ENCODE measurements at places on chromosomes 4 and X.
A peak's percentile ranks its signal among the peaks of the same experiment; 100 is the strongest.

DNA sequence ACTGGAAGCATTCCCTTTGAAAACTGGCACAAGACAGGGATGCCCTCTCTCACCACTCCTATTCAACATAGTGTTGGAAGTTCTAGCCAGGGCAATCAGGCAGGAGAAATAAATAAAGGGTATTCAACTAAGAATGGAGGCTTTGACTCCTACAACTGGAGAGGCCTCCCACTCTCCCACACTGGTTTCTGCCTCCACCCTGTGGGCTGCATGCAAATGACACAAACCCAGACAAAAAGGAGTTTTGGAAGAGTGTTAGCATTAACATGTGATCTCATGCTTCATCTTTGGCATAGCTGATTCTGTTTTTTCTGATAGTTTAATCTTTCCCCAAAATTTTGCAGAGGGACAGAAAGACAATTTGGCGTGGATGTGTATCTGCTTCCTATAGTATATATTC lies 80.8 kb upstream of the IQCM start:
- peak; percentile 42 for DNase-seq

- no peak for DNase-seq
These were observed 88.6 kb downstream of the PLS3 start for GRCh38 chrX:115649461-115650063.

DNA sequence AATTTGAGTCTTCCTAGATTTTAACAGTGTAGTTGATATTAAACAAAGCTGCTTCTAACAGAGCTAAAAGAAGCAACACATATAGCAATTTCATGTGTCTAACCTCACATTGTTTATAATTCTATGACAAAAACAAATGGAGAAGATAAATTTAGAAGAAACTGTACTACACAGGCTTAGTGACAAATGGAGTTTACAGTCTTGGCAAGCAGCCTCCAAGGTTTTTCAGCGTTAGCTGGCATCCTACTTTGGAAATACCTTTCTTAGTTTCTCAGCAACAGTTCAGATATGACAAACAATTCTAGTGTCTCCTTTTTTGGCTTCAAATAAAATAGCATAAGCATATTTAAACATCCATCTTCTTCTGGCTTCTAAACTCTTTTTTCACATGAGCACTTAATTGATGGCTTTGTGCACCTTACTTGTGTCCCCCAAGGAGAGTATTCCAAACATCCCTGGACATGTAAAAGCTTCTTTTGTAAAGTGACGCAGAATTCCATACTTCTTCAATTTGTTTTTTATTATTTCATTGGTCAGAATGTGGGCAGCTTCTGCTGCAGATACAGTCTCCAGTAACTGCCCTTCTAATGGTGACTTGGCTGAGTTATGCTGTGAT lies 249.8 kb downstream of the ANTXR2 start:
- DNase-seq, result peak; percentile 77

DNA sequence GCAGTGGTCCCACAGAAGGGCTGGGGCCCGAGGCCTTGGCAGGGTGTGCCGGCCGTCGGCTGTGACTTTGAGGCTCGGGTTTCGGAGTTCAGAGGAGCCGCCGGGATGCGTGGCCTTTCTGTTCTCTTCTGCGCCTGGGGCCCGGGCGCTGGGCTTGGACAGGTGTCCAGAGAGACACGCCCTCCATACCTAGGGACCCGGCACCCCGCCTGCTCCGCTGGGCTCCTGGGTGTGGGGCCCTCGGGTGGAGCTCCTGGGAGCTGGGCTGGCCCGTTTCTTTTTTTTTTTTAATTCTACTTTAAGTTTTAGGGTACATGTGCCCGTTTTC lies 11.3 kb downstream of the FGFRL1 start:
- no peak for DNase-seq

GRCh38 chr4:36081185-36081584 lies 163.1 kb downstream of the ARAP2 start:
- DNase-seq, result no peak

- DNase-seq, result no peak
These were observed 310.0 kb upstream of the AADAT start for GRCh38 chr4:170399581-170400293.

- DNase-seq, result peak; percentile 73
These were observed 25.4 kb upstream of the IL2 start for GRCh38 chr4:122481766-122482405.

GRCh38 chr4:77146186-77147078 lies 10.6 kb upstream of the CCNG2 start:
- peak; percentile 86 for DNase-seq

- peak; percentile 27 for DNase-seq
These were observed 49.6 kb downstream of the RRAGB start for GRCh38 chrX:55767100-55767499.

- DNase-seq, result no peak
These were observed 216.1 kb upstream of the PSAPL1 start for GRCh38 chr4:7650606-7651385.

GRCh38 chr4:187283201-187283955 lies 559.7 kb upstream of the FAT1 start:
- DNase-seq, result peak; percentile 7

GRCh38 chr4:1403591-1404572 lies 2.4 kb downstream of the NKX1-1 start:
- no peak for DNase-seq

- DNase-seq, result peak; percentile 35
These were observed 86.1 kb downstream of the CPE start for GRCh38 chr4:165464813-165465381.

DNA sequence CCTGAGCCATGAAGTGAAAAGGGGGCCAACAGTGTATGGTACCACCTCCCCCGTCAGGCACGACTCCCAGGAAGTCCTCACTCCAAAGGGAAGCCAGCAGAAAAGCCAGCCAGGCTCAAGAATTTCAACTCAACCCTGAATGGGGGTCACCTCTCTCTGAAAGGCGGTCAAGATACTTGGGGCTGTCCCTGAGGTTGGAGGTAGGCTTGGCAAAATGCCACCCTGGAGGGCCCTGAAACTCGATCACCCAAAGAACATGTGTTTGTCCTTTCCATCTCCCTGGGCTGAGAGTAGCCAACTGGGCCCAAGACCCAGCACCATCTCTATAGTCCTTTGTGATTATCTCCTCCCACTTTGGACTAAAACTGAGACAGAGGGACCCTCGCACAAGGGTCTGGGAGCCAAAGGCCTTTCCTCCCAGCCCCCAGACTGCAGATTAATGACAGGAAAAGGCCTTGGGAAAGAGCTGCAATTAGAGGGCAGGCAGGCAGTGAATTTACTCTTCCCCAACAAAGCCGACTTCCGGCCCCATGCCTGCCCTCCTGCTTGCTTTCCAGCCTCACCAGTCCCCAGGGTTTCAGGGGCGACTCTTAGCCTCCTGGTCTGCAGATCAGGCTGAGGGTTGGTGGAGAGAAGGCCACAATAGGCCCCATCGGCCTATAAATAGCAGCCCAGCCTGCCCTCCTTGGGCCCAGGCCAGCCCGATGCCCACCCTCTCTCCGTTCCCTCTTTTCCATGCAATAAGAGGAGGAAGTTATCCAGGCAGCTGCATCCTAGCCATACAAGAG lies 5.6 kb downstream of the SASH3 start:
- no peak for DNase-seq

- DNase-seq, result no peak
These were observed 137.1 kb downstream of the GASK1B start for GRCh38 chr4:158035662-158036195.

DNA sequence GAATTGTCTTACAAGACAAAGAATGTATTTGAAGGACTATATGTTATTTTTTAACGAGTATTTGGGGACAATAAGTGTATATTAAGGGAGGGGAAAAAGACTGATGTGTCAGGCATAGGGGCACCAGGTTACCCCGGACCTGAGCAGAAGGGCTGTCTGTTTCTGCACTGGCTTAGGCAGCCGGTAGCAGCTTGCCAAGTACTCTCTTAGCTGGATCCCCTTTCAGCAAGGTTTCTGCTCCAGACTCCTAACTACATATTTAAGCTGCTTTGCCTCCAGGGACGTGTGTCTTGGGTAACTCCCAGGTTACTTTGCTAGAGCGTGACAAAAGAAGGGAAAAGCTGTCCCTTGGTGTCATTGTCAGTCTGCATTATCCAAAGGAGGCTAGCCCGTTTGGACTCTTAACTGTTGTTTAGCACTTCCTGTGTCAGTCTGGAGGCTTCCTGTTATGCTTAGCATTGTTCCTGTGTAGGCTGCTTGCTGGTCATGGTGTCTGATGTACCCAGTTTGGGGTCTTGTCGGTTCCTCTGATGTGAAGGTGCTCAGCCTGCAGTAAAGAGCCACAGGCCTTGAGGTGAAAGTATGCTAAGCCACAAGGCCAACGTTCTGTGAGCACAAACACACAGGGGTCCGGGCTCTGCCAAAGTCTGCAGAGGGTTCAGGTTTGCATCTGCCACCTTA lies 11.6 kb downstream of the CXCR3 start:
- DNase-seq, result no peak

DNA sequence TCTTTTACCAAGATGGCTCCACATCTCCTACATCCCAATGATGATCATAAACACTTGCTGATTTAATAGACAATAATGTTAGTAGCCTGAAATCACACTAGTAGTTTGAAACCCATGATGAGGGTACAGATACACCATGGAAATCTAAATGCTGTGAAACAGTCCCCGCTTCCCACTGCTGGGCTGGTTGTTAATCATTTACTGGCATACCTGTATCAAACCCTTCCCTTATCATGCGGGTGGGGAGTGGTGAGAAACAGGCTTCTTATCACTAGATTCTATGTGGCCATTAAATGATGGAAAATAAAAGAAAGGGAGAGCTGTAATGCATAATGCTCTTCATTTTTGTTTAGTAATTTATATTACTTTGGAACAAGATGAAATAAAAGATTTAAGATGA lies 21.9 kb downstream of the MAOA start:
- DNase-seq, result no peak

DNA sequence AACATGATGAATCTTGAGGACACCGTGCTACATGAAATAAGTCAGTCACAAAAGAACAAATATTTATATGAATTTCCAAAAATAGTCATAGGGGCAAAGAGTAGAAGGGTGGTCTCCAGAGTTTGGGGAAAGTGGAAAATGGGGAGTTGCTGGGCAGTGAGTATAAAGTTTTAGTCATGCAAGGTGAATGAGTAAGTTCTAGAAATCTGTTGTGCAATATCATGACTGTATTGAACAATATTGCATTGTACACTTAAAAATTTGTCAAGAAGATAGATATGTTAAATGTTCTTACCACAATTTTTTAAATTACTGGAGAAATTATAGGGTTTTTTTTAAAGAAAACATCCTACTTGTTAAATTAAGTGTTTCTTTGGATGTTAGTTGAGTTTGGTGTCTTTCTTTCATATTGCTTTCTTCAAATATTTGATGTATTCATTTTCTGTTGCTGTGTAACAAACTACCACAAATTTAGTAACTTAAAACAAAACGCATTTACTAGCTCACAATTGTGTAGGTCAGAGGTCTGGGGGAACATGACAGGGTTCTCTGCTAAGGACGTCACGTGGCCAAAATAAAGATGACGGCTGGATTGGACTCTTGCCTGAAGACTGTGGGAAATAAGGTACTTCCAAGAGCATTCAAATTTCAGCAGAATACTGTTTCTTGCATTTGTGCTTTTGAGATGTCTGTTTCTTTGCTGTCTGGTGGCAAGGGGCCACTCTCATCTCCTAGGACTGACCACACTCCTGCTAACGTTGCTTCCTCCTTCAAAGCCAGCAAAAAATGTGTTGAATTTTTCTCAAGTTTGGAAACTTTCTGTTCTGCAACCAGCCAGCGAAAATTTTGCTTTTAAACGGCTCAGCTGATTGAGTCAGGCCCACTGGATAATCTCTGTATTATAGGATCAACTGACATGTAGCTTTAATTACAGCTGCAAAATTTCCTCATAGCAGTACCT lies 76.7 kb downstream of the CPEB2 start:
- peak; percentile 90 for DNase-seq

DNA sequence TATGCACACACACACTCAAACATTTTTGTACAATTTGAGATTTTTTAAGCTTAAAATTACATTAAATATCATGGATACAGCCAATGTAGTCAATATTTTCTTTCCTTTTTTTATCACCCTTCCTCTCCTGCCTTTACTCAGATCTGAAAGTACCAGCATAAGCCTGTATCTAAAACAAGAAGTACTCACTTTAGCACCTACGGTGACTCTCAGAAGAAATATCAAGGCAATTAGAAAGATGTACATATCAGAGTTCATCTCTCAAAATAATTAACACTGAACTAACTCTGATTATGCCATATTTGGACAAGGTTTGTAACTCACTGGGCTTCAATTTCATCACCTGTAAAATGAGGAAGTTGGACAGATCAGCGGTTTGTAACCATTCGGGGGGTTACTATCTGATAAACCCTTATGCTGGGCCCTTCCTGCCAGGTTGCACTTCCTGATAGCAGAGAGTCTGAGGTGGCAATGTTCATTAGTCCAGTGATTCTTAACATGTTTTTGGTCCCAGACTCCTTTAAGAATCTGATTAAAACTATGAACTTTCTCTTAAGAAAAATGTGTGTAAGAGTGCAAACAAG lies 5.7 kb upstream of the GPR174 start:
- no peak for DNase-seq

DNA sequence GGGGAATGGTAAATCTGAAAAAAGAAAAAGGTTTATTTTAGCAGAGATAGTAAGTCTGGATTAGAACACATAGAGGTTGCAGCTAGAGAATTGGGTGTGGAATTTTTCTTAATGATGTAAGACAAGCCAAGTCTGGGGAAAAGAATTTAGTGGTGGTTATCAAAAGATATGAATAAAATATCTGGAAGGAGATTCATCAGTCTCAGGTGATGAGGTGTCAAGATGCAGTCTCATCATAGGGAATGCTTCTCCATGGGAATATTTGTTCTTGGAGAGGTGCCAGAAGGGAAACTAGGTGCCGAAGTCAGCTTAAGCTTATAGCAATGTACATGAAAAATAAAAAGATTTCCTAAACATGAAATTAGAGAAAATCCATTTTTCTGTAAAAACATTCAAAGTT lies 504.1 kb upstream of the NR3C2 start:
- DNase-seq, result peak; percentile 1

DNA sequence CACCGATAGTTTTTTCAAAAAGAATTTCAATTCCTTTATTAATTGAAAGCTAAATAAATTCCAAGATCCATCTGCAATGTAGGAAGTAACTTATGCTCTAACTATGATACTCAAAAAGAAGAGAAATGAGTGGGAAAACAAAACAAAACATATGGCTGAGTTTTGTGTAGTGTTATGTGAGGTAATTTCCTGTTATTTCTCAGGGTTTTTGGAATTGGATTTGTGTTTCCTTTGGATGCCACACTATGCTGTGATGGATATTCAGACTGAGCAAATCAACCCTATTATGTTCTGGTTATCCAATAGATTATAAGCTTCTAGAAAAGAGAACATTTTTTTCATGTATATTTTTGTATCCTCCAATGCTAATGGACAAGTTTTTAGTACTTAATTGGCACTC lies 73.4 kb upstream of the RAPGEF2 start:
- DNase-seq, result no peak

GRCh38 chr4:43882470-43882869 lies 566.1 kb downstream of the KCTD8 start:
- no peak for DNase-seq

DNA sequence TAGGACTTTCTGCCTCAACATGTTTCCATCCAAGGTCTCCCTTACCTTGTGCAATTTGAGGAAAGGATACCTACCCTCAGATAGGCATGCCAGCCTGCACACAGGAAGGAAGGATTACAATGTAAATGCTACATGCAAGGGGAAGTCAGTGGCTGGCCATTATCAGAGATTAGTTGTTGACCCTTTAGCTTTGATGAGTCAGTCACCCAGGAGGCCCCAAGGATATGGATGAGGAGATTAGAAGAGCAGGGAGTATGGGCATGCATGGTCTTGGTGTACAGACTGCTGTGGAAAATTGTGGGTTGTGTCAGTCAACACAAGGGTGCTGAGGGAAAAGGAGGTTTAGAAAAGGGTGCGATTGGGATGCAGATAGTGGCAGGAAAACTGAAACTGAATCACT lies 92.0 kb downstream of the GUCY2F start:
- DNase-seq, result peak; percentile 7

- DNase-seq, result peak; percentile 55
These were observed 59.1 kb downstream of the SCD5 start for GRCh38 chr4:82739287-82740190.
